Large intestine (tissue), 12 donors: ENCODE measurements at places on chromosomes 2 and 18. TPM values are rescaled to one million over a fixed set of nuclear protein-coding genes. Genes with fewer than 3 reads are reported as not detected.

MEP1B gene
- polyA plus RNA-seq = 0.45 TPM

XDH gene
- 138 TPM for polyA plus RNA-seq

OR6B2 gene
- not detected for polyA plus RNA-seq

AP1S3 gene
- 6.3 TPM for polyA plus RNA-seq

SLC8A1 gene
- polyA plus RNA-seq = 13.2 TPM

TLX2 gene
- 5.0 TPM for polyA plus RNA-seq

UGT1A7 gene
- polyA plus RNA-seq = not detected

EFHD1 gene
- 1.7 TPM for polyA plus RNA-seq

CCDC178 gene
- polyA plus RNA-seq = 0.36 TPM

RAB27B gene
- polyA plus RNA-seq = 9.6 TPM

UNC80 gene
- 2.5 TPM for polyA plus RNA-seq

CYP26B1 gene
- polyA plus RNA-seq = 6.1 TPM
